RWPE1 (cell line): ENCODE measurements at places on chromosomes 5 and 9.

- peak; percentile 45 for DNase-seq
Measured at GRCh38 chr5:141973871-141974595, 5.1 kb downstream of the RNF14 start.

DNA sequence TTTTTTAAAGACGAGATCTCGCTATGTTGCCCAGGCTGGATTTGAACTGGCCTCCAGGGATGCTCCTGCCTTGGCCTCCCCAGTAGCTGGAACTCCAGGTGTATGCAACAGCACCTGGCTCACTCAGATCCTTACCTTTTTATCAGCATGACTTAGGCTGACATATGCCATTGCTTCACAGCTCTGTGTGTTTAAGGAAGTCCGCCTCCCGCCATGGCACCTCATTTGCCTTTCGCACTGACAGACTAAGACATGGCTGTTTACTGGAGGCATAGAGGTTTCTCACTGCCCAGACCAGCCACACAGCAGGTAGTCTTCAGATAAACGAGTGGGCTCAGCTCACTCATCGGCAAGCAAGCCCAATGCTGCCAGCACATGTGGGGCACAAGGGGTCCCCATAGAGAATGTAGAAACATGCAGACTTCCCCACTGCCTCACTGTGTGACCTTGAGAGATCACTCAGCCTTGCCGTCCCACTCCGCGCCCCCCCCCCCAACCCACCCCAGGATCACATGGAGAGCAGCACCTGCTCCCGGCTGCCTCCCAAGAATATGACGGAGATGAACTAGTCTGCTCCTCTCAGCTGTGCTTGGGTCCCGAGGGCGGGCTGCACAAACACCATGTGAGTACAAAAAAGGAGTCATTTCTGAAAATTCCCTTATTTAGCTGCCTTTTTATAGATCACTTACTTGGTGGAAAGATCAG lies 62.8 kb downstream of the DCP2 start:
- no peak for DNase-seq

- no peak for DNase-seq
Measured at GRCh38 chr5:68071282-68071632, 144.3 kb upstream of the PIK3R1 start.

GRCh38 chr9:103152473-103152872 lies 157.3 kb downstream of the CYLC2 start:
- DNase-seq: no peak

DNA sequence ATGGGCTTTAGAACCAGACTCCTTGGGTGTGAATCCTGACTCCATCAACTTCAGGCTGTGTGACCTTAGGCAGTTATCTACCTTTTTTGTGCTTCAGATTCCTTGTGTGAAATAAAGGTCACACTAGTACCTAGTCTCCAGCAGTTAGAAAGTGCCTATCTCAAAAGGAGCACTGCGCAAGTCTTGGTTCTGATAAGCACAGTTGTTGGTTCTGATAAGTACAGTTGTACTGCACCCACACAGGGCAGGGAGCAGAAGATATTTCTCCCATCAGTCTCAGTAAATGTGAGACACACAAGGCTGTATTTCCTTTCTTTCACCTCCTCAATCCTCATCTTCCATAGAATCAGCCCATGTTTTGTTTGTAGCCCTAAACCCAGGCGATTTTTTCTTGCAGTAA lies 116.6 kb upstream of the DPYSL3 start:
- DNase-seq: no peak

GRCh38 chr9:16727452-16728136 lies 142.9 kb downstream of the BNC2 start:
- DNase-seq: no peak

- no peak for DNase-seq
Measured at GRCh38 chr5:36147681-36148080, 4.0 kb downstream of the LMBRD2 start.

DNA sequence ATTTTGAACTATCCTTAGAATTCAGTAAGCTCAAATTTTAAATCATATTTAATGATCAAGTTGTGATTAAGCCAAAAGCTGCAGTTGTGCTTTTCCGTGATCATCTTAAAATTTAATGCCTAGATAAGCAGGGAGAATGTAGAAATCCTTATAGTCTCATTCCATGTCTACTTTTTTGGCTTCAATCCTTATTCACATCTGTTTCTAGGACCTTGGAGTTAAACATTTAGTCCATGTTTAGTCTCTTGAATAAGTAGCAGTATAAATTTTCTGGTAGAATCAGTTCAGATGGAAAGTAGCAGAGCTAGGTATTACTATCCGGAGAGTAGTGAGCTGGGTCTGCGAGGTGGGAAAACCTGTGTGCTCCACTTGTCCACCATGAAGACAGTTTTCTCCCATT lies 59.3 kb upstream of the RIOK2 start:
- DNase-seq: no peak

DNA sequence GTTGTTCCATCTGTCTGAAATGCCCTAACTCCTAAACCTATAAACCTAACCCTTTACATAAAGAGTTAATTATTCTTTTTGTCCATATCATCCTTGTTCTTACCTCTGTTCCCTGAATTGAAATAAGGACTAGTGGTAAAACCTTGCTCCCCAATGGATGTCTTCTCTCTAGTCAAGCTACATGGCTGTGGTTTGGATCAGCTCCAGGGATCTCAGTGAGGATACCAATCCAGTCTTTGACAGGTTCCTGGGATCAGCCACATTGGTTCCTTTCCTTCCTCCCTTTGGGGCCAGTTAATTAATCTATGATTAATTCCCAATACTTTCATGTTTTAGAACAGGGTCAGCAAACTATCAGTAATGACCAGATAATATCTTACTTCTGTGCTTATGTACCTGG lies 151.6 kb downstream of the SIL1 start:
- DNase-seq: no peak

DNA sequence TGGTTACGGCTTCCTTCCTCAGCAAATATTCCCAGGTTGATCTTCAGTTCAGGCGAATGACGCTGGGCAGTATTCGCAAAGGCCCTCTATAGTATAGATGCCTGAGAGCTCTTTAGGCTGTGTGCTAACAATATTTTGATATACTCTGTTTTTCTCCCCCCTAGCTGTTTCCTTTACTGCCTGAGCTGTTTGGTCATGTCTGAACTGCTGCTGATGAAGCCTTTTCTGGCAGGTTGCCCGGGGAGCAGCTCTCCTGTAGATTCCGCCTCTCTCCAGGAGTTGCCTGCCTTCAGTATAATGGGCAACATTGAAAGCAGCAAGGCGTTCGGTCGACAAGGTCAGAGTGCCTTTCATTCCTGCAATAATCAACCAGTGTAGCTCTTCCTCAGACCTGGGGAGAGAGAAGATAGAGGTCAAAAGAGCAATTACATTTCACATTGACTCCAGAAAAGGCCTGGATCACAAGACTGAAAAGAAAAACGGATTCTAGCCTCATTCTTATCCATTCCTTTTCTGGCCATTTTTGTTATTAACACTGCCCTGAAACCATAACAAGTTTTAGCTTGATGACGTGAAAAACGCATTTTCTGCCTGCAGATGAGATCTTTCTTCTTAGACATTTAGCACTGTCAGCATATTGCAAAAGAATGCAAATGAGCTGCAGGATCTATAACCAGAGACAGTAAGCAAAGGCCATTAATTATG lies 60.1 kb upstream of the ZNF608 start:
- peak; percentile 92 for DNase-seq

DNA sequence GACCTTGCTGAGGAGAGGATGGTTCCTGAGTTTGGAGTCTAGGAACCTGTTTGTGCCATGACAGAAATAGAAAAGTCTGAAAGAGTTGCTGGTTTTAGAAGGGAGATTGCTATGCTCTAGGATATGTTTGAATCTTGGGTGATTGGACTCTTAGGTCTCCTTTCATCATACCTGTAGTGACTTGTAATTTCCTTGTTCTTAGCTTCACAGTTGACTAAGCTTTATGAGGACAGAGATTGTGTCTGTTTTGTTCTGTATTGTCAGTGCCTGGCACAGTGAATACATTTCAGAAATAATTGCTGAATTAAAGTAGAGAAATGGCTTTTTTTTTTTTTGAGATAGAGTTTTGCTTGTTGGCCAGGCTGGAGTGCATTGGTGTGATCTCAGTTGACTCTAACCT lies 31.5 kb downstream of the GAPVD1 start:
- peak; percentile 68 for DNase-seq

GRCh38 chr9:137168573-137168903 lies 1.3 kb downstream of the LRRC26 start:
- no peak for DNase-seq

DNA sequence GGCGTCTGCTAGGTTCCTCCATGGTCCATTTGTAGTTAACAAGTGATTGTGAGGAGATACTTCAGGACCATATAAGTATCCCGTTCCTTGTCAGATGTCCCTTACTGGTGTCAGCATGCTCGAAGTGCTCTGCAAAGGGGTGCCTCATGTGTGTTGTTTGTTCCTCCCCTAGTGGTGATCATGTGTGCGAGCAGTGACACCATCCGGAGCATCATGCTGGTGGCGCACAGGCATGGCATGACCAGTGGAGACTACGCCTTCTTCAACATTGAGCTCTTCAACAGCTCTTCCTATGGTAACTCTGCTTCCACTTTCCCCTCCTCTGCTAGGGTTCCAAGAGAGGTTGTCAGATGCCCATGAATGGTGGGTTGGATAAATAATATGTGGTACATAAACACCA lies 13.4 kb downstream of the NPR3 start:
- DNase-seq: no peak

DNA sequence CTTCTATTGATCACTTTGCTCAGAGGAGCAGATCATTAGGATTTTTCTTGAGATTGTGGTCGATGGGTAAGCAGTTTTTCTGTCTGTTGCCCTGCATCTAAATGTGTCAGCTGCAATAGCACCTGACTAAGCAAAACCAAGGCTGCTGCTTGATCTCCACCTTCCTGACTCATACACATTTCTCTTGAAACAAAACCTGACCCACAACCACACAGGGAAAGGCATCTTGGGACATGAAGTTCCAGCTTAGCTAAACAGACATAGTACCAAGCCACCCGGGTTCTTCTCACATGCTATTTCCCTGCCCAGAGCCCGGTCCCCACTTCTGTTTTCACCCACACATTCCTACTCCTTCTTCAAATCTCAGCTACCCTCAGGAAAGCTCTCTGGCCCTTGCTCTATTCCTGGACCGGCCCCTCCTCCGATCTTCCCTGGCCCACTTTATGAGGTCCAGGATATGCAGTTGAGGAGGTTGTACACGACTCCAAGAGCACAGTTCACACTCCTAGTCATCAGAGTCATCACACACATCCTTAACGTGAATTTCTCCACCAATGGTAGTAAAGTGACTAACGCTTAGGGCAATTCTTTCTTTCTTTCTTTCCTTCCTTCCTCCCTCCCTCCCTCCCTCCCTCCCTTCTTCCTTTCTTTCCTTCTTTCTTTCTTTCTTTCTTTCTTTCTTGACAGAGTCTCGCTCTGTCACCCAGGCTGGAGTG lies 16.0 kb upstream of the ZBTB43 start:
- DNase-seq: peak; percentile 94

GRCh38 chr5:38591523-38591849 lies 35.0 kb upstream of the LIFR start:
- DNase-seq: no peak

GRCh38 chr5:22918511-22918910 lies 65.4 kb upstream of the CDH12 start:
- no peak for DNase-seq

- peak; percentile 38 for DNase-seq
Measured at GRCh38 chr5:39360471-39361111, 3.7 kb downstream of the C9 start.

DNA sequence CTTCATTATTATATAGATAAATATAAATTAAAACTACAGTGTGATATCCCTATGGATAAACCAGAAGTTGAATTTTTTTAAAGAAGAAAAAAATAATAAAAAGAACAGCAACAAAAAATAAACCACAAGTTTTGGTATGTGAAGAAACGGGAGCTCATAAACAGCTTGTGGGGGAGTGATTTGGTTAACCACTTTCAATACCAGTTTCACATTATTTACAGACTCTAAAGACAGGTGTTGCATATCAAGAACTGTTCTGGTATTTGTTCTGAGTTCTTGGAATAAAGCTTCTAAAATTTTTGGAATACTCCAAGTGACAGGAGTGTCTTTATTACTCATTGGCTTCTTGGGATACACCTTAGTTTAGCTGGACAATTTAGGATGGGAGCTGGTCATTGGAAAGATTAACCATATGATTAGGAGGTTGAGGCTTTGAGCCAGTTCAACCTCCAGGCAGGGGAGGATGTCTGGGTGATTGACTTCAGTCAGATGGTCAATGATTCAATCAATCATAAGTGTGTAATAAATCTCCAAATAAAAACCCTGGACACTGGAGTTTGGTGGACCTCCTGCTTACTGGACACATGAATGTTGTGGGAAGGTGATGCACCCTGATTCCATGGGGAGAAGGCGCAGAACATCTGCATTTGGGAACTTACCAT lies 2223.1 kb upstream of the C9orf72 start:
- DNase-seq: no peak

GRCh38 chr5:131224387-131225201 lies 39.3 kb upstream of the CDC42SE2 start:
- DNase-seq: no peak

DNA sequence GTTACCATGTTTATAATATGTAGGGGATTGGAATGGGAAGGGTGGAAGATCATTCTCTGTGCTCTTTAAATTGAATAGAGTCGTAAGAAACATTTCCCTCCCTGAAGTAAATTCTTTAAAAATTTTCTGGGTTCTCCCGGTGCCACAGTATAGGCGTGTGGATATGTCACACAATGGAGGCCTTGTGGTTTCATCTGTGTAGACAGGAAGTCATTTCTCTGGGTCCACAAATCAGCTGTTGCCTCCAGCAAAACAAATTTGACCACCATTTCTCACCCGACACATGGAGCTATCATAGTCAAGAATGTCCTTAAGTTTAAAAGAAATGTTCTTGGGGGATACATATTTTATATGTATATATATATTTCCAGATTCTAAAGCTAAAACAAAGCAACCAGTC lies 17.4 kb downstream of the CEP78 start:
- no peak for DNase-seq

DNA sequence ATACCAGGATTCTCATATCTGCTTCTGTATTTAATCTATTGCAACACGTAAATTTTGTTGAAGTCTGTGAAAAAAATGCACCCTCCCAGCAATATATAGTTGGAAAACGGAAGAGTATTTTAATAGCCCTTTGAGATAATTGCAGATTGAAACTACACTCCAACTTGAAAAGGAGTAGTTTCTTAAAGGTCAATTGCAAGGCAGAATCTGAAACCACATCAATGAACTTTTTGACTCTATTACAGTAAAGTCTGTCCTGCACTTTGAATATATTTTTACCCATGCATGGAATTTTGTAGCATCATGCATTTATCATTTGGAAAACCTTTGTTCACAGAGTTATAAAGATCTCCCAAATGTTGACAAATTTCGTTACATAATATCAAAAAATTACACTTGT lies 311.6 kb upstream of the NREP start:
- no peak for DNase-seq

DNA sequence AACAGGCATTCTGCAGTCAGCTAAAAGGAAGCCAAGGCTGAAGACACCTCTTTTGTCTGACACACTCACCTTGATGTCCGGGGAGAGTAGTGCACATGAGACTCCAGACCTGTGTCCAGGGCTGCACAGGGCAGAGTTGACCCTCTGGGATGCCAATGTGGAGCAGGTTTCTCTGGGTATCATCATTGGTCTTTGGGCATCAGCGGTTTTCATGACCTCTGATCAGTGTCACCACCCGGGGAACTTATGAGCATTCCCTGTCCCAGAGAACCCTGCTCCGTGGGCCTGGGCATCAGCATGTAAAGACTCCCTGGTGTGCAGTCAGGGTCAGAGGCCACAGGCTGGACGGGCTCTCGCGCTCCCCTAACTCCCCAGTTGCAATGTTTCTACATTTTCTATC lies 80.2 kb downstream of the NSUN2 start:
- DNase-seq: no peak
